Activated CD8-positive, alpha-beta memory T cell treated with anti-CD3 and anti-CD28 coated beads, Interleukin-2, amount 50 U/mL, for 48 hours (primary cell): ENCODE measurements at places on chromosomes 5 and 9.

DNA sequence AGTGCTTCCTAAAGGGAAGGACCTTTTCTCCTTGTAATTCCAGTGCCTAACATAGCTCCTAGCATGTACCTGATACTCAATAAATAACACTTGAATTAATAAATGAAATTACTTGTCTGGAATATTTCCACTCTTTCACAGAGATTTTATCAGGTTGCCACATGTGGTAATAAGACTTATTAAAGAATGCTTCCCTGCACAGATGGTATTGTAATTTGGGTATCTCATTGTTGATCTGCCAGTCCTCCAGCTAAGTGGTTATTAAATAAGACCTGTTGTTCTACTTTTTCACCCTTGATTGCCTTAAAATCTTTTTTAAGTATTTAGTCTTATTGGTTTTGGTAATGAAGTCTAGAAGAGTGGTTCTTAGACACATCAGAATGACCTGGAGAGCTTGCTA, 28.1 kb upstream of the CETN3 start:
- no peak for DNase-seq

GRCh38 chr5:19175776-19176570, 812.0 kb downstream of the CDH18 start:
- no peak for DNase-seq

DNA sequence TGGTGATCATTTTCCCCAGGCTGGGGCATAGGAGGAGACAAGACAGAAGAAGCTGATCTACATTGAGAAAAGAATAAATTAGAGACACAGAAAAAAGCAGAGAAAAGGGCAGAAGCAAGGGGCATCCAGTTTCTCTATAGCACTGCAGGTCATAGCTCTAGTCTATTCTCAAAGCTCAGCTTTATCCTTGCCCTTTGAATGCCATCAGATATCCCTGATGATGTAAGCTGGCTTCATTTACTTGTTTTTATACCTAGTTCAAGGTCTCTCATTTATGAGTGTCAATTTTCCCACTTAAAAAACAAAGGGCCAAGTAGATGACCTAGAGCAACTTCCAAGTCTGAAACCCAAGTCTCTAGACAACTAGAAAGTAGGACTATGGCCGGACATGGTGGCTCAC, 32.7 kb downstream of the FBXO10 start:
- no peak for DNase-seq

GRCh38 chr9:135664801-135665794, 2.0 kb downstream of the LCN9 start:
- no peak for DNase-seq

- DNase-seq: no peak
Measured at GRCh38 chr5:142215915-142216681, 107.5 kb downstream of the NDFIP1 start.

DNA sequence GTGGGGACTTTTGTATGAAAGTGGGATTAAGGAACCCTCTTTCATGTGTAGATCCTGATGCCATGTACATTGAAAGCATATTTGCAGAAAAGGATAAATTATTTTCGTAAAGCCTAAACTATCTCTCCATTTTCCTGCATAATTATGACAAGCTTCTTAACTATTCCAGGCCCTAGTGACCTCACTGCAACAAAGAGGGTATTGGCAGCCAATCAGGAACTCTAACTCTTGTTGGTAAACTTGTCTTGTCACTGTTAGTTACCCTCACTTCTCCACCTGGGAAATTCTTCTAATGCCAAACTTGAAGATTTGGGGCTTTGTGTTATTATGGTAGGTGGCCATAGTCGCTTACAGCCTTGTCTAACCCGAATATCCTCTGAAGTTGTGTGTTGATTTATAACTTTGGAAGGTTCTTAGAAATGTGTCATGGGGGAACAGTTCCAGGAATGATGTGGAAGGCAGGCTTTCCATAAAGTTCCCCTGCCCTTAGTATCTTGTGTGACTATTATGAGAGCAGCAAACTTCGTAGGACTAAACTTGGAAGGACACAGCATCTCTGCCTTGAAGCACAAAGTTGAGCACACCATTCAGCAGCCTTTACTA, 52.5 kb downstream of the IQGAP2 start:
- no peak for DNase-seq

DNA sequence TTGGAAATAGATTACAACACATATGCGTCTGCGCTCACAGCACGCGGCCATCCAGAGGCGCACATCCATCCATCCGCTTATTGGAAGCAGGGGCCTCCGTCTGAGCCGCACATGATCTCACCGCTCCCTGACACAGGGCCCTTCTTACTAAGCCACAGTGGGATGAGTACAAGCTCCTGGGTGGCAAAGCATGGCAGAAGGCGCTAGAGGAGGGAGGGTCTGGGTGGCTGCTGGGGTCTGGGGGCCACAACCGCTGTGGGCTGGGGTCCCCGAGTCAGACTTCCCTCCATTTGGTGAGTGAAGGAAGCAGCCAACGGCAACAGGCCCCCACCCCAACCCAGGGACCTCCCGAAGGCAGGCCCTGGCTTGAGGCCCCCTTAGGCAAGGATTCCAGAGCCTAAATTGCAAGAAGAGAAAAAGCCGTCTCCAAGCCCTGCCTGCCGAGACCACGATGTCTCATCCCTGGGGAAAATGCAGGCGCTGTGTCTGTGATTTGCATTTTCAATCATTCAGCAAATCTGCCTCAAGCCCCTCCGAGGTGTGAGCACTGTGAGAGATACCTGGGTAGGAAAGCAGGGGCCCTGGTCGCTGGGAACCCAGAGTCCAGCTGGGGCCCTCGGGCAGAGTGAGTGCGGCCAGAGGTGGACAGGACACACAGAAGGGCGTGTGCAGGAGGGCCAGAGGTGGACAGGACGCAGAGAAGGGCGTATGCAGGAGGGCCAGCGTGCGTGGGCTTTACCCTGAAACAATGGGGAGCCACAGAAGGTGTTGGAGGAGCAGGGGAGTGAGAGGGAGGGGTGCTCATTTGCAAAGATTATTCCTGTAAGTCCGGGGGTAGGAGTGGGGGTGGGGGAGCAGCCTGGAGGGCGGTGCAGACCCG, 135.7 kb downstream of the OLFM1 start:
- DNase-seq: no peak

DNA sequence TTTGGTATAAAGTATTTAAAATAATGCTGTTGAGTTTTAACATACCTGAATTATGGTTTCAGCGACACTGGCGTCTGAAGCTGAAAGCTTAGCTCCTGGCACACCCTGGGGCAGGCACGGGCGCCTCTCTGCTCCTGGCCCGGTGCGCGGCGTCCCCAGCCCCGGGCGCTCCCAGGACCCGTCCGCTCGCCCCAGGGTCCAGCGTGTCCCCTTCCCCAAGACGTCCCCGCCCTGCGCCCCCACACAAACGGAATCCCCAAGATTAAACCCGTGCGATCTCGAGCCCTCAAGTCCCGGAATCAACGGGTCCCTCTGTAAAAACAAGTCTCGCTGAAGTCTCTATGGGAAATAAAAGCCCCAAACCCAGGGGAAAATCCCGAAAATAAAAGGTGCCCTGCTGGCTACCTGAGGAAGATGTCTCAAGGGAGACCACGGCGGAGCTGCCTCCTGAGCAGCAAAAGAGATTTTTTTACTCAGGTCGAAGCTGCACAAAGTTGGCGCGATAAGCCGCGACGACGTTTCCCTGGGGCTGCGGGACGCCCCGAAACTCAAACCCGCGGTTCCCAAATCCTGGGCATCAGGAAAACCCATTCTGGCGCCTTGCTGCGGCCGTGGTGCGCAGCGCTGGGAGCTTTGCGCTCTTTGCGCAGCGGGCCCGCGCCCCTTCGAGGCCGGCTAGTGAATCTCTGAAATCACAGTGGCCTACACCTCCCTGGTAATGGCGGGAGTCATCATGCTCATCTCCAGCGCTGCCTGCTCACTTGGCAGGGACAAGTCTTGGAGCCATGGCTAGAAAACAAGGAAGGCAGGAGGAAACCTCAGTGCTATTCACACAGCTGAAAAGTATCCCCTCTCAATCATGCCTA, 6.3 kb upstream of the IFNA8 start:
- DNase-seq: peak; percentile 56

GRCh38 chr5:5183933-5184332, 43.8 kb downstream of the ADAMTS16 start:
- DNase-seq: no peak

DNA sequence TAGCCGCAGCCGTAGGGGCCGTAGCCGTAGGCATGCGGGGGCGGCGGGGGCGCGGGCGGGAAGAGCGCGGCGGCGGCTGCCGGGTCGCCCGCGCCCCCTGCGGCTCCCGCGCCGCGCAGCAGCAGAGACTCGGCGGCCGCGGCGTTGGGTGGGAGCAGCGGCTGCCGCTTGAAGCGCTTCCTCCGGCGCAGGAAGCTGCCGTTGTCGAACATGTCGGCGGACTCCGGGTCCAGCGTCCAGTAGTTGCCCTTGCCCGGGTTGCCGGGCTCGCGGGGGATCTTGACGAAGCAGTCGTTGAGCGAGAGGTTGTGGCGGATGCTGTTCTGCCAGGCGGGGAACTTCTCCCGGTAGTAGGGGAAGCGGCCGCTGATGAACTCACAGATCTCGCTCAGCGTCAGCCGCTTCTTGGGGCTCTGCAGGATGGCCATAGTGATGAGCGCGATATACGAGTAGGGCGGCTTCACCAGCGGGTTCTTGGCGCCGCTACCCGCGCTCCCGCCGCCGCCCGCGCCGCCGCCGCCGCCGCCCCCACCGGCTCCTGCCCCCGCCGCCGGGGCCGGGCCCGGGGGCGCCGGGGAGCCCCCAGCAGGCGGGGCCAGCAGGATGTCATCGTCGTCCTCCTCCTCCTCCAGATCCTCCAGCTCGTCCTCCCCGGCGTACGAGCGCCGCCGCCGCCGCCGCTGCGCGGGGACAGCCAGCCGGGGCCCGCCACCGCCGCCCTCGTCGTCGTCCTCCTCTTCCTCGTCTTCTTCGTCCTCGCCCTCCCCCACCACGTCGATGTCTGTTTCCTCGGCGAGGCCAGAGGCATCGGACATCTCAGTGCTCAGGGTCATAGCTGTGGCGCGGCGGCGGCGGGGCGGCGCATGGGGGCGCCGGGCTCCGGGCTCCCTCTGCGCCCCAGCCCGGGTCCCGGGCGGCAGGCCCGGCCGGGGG, 781 bp downstream of the FOXD1 start:
- DNase-seq: peak; percentile 74

GRCh38 chr9:105150991-105151685, 93.3 kb upstream of the SLC44A1 start:
- peak; percentile 1 for DNase-seq

- DNase-seq: no peak
Measured at GRCh38 chr9:17121264-17121663, 13.6 kb upstream of the CNTLN start.

DNA sequence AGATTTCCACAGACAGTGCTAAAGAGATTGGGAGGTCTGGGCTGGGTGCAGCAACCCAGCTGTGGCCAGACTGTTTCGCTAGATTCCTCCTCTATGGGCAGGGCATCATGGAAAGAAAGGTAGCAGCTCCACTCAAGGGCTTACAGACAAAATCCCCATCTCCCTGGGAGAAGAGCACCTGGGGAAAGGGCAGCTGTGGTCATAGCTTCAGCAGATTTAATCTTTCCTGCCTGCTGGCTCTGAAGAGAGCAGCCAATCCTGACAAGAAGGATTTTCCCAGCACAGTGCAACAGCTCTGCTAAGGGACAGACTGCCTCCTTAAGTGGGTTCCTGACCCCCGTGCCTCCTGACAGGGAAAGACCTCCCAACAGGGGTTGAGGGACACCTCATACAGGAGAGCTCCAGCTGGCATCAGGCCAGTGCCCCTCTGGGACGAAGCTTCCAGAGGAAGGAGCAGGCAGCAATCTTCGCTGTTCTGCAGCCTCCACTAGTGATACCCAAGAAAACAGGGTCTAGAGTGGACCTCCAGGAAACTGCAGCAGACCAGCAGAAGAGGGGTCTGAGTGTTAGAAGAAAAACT, 1379.3 kb upstream of the ACO1 start:
- no peak for DNase-seq

- DNase-seq: no peak
Measured at GRCh38 chr5:164296603-164297080, 791.2 kb downstream of the MAT2B start.

DNA sequence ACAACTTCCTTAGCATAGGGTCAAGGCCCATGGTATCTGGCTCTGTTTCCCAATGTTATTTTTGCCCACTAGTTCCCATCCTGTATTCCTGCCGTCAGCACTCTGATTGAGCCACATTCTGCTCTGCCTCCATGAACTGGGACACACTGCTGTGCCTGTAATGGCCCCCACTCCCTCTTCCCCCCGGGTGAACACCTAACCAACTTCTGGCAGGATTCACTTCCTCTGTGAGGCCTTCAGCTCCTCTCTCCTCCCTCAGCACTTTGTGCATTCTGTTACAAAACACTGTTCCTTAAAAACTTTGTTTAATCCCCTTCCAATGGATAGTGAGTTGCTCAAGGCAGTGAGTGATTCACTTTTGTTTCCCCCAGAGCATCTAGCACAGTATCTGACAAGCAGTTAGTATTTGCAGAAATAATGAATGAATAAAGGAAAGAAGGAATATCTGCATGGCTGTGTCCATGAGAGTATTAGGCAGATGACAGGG, 183.6 kb downstream of the EFNA5 start:
- DNase-seq: no peak

GRCh38 chr5:74578356-74579044, 62.0 kb downstream of the ENC1 start:
- no peak for DNase-seq

- no peak for DNase-seq
Measured at GRCh38 chr9:121704281-121704680, 52.8 kb downstream of the DAB2IP start.

DNA sequence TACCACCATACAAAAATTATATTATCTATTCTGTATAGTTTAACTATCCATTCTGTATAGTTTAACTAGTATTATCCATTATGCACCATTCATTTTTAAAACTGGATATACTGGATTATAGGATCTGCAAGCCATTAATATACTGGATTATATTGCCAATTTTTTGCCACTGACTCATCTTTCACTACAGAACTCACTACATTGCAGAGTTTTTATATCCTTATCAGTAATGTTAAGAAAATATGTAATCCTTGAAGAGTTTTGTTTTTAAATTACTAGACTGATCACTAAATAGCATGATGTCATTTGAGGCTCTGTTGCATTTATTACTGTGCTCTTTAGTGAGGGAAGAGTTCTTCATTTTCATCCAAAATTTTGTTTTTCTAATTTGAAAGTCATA, 109.8 kb upstream of the SNX2 start:
- no peak for DNase-seq

- DNase-seq: peak; percentile 66
Measured at GRCh38 chr9:128771094-128771721, 519 bp downstream of the ZER1 start.

DNA sequence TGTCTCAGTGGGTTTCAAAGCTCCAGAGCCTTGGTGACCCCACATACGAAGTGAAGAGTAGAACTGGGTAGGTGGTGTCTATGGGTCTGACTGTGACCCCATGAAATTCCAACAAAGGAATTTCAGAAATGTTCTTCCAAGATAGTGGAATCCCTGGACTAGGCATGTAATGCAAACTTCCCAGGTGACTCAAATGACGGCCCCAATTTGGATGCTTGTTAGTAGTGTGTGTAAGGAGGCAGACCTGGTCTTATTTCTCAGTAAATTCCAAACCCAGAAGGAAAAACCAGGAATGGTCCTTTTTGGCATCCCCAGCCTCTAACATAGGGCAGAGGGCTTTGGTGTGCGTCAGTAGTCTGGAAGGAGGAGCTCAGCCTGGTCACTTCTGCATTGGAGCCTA, 43.6 kb upstream of the ABCA1 start:
- DNase-seq: no peak
